ENCODE measurements at places on chromosomes 5 and 9.

DNA sequence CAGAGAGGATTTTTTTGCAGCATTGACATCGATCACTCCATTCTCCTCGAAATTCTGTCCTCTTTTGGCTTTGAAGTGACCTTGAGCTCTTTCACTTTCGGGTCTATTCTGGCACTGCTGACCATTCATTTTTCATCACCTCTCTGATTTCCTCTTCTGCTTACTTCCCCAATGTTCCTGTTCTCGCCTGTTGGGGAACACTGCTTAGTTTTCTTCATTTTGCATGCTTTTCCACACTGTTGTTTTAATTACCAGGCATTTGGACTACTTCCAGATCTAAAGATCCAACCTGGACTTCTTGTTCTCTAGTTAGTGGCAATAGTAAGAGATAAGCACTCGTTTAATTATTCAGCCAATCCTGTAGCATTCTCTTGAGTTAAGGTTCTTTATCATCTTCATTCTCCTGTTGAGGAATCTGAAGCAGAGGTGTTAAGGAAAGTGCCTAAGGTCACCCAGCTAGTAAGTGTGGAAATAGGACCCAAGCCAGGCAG lies 53.4 kb downstream of the MAN2A1 start:
- no peak overlapping the region for H3K4me3 ChIP-seq
- peaks cover 15% of the 10 kb centered on the region for H3K4me1 ChIP-seq
- DNase-seq: no peak
- peaks cover 17% of the 10 kb centered on the region for H3K36me3 ChIP-seq

DNA sequence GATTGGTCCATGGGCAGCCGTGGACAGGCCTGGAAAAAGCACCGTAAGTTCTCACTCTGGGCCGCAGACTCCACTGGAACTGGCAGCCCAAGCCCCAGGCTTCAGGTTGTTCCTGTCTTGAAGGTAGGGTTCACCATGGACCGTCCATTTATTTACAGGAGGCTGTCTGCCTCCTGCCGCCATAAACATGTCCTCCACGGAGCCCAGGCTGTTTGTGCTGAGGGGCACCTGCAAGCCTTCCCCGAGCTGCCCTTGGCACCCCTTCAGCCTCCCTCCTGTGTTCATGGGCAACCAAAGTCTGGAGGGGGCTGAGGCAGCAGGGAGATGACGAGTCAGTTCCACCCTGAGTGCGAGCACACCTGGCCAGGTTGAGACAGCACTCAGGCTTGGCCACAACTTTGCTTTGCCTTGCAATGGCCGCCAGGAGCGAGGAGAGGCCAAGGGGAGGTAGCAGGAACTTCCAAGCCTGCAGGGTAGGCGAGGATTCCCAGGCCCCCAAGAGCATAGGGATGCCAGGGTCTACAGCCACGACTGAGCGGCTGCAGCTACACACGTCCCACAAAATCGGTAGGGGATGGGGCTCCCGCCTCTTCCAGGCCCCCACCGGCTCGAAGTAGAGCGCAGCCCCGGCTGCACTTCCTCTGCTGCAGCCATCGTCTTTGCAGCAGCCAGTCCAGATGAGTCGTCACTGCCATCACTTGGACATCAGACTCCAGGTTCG lies 1625.6 kb upstream of the ACO1 start:
- no peaks in the 10 kb centered on the region for H3K27me3 ChIP-seq
- no peak for DNase-seq
- no peak overlapping the region for H3K27ac ChIP-seq
- no peaks in the 10 kb centered on the region for H3K36me3 ChIP-seq

DNA sequence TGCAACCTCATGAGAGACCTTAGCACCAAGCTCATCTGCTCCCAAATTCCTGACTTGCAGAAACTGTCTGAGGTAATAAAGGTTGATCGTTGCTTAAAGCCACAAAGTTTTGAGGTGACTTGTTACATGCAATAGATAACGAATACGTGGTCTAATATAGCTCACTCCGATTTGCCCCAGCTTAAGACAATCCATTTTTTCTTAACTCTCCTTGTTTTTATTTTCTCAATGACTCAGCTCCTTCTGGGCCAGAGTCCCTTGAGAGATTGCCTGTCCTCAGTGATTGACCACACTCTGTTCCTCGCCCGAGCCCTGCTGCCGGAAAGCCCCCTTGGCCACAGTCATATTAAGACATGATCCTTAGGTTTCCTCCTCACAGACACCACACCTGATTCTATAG lies 63.7 kb upstream of the FANCC start:
- H3K27ac ChIP-seq: no peak overlapping the region
- peaks cover 40% of the 10 kb centered on the region for H3K27me3 ChIP-seq
- no peaks in the 10 kb centered on the region for H3K4me1 ChIP-seq
- DNase-seq: no peak

GRCh38 chr5:169696621-169697510 lies 59.8 kb downstream of the DOCK2 start:
- peaks cover 5% of the 10 kb centered on the region for H3K4me1 ChIP-seq
- no peak for DNase-seq
- H3K27me3 ChIP-seq: no peaks in the 10 kb centered on the region

DNA sequence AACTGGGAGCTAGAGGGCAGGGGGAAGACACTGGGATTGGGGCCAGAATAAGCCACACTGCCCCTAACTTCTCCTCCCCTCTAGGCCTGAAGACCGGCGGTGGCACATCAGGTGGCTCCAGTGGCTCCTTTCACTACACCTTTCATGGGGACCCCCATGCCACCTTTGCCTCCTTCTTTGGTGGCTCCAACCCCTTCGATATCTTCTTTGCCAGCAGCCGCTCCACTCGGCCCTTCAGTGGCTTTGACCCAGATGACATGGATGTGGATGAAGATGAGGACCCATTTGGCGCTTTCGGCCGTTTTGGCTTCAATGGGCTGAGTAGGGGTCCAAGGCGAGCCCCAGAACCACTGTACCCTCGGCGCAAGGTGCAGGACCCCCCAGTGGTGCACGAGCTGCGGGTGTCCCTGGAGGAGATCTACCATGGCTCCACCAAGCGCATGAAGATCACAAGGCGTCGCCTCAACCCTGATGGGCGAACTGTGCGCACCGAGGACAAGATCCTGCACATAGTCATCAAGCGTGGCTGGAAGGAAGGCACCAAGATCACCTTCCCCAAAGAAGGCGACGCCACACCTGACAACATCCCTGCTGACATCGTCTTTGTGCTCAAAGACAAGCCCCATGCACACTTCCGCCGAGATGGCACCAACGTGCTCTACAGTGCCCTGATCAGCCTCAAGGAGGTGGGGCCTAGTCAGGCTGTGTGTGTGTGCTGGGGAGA lies 6.8 kb downstream of the DNAJB5 start:
- no peak overlapping the region for H3K27ac ChIP-seq
- peaks cover 51% of the 10 kb centered on the region for H3K4me1 ChIP-seq
- no peaks in the 10 kb centered on the region for H3K27me3 ChIP-seq
- H3K4me3 ChIP-seq: no peak overlapping the region
- DNase-seq: no peak

DNA sequence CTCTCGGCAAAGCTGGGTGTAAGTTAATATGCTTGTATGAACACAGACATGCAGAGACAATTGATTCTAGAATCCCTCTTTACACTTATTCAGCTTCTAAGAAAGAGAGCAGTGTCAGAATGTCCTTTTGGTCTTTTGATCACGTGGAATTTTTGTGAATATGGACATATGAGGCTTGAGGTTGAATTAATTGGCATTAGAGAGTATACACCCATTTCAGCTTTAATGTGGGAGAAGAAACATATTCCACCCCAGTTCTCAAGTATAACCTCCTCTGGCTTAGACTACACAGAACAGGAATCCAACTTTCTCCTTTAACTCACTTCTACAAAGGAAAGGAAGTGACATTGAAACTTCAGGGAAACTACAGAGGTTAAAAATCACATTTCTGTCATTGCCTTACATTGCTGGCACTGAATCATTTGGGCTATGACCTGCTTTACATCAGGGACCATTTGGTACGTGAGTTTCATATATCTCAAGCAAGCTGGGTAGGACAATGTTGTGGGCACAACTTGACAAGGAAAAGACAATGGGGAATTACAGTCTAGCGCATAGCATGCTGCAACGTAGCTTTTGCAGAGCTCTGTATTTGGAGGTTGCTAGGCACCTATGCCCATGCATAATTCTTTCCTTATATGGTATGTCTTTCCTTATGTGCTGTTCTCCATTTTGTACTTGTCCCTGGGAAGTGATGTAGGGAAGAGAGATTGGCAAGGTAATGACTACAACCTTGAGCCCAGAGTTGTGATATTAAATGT lies 19.5 kb downstream of the DAB2 start:
- no peak overlapping the region for H3K4me3 ChIP-seq
- H3K36me3 ChIP-seq: no peaks in the 10 kb centered on the region
- no peak overlapping the region for H3K27ac ChIP-seq
- H3K4me1 ChIP-seq: no peaks in the 10 kb centered on the region
- DNase-seq: no peak

- no peaks in the 10 kb centered on the region for H3K4me1 ChIP-seq
- no peak overlapping the region for H3K4me3 ChIP-seq
- H3K27ac ChIP-seq: no peak overlapping the region
- H3K36me3 ChIP-seq: no peaks in the 10 kb centered on the region
- H3K27me3 ChIP-seq: no peaks in the 10 kb centered on the region
These were observed 70.5 kb upstream of the BOD1 start for GRCh38 chr5:173686950-173687349.

DNA sequence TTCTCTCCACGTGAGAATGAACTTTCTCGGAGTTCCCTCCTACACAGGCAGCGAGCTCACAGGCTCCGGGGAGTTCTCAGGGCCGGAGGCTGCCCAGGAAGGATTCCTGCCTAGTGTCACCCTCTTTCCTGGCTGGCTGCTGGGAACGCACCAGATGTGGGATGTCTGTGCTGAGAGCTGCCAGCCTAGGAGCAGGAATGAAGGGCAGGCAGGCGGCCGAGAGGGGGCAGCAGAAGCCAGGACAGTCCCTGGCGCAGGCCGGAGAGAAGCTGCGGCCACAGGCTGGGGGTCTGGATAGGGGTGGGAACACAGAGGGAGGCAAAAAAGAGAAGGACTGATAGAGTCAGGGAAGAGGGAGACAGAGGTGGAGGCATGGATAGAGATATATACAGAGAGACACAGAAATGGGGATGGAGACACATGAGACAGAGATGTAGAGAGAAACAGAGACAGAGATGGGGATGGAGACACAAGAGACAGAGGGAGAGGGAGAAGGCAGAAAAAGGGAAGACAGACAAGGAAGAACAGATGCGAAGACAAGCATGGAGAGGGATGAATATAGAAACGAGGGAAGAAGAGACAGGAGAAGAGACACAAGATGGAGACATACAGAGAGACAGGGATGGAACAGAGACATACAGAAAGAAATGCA lies 25.3 kb upstream of the ENHO start:
- H3K36me3 ChIP-seq: no peaks in the 10 kb centered on the region
- H3K4me3 ChIP-seq: no peak overlapping the region
- DNase-seq: peak; percentile 77

DNA sequence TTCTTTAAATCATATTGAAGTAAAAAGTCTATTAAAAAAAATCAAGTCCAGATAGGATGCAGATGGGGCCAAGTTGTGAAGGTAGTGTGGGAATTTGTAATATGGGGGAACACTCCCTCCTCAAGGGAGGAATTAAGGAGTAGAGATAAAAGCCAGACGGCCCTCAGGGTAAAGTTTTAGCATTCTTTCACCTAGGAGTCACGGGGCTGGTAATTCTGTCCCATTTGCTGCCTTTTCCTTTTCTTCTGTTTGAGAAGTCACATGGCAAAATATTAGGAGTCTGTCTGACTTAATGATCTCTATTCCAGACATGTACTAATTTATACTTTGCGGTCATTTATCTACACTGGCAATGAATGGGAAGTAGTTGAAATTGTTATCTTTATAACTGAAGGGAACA lies 61.9 kb downstream of the SNX24 start:
- no peak overlapping the region for H3K27ac ChIP-seq
- H3K36me3 ChIP-seq: no peaks in the 10 kb centered on the region
- no peak overlapping the region for H3K4me3 ChIP-seq

- no peak overlapping the region for H3K4me3 ChIP-seq
- H3K27ac ChIP-seq: no peak overlapping the region
- H3K36me3 ChIP-seq: peaks cover 1% of the 10 kb centered on the region
- DNase-seq: no peak
- H3K27me3 ChIP-seq: no peaks in the 10 kb centered on the region
- no peaks in the 10 kb centered on the region for H3K4me1 ChIP-seq
These were observed 7.1 kb downstream of the ZFP2 start for GRCh38 chr5:178902849-178903248.

GRCh38 chr5:150394912-150395687 lies 17.6 kb downstream of the CD74 start:
- no peak overlapping the region for H3K27ac ChIP-seq
- peaks cover 1% of the 10 kb centered on the region for H3K4me1 ChIP-seq
- DNase-seq: no peak
- H3K27me3 ChIP-seq: no peaks in the 10 kb centered on the region
- H3K36me3 ChIP-seq: peaks cover 54% of the 10 kb centered on the region

DNA sequence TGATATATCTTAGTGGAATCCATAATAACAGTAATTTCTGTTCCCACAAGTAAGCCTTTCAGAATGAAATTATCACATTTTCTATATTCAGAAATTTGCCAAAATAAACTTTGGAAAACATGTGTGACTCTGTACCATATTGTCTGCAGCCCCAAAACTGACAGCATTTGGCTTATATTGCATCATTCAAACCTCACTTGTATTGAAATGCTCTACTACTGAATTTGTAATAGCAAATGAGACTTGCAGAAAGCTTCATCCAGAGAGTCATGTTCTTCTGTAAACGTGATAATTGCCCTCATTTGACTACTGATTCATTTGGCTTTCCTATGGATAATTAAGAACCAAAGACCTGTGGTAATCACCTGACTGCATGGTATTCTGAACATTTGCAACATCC lies 1249.5 kb upstream of the CDH18 start:
- no peaks in the 10 kb centered on the region for H3K4me1 ChIP-seq
- H3K4me3 ChIP-seq: no peak overlapping the region
- H3K36me3 ChIP-seq: no peaks in the 10 kb centered on the region
- H3K27me3 ChIP-seq: no peaks in the 10 kb centered on the region
- H3K27ac ChIP-seq: no peak overlapping the region

DNA sequence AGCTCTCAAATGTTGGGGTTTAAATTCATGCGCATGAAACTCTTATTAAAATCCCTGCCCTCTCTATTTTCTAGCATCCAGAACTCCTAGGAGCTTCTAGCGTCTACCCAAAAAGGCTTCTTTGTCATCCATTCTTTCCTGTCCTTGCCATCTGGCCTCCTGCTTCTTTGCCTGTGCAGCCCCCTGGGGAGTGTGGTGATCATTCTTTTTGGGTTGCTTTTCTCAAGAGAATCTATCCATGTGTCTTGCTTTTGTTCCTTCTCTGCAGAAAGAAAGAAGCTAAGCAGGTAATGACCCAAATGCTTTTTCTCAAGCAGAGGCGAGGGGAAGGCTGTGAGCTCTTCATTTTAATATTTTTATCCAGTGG lies 26.6 kb downstream of the SKP2 start:
- no peak overlapping the region for H3K27ac ChIP-seq
- no peaks in the 10 kb centered on the region for H3K27me3 ChIP-seq
- peaks cover 5% of the 10 kb centered on the region for H3K4me1 ChIP-seq
- no peak overlapping the region for H3K4me3 ChIP-seq
- H3K36me3 ChIP-seq: peaks cover 66% of the 10 kb centered on the region
- DNase-seq: no peak

DNA sequence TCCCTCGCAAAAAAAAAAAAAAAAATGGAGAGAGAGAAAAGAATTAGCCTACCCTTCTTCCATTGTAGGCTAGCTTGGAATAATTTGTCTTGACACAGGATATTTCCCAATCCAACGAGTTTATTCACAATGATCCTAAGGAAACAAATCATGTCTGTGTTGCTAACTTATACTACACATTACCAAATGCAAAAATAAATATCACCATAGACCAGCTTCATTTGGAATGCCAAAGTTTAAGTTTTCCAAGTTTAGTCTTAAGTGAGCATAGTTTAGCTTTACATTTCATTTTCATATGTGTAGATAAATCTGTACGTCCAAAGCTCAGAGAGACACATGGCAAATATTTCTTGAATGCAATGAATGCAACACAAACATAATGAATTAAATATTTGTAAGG lies 1106.2 kb upstream of the DMAC1 start:
- H3K4me3 ChIP-seq: no peak overlapping the region
- no peaks in the 10 kb centered on the region for H3K27me3 ChIP-seq
- no peaks in the 10 kb centered on the region for H3K36me3 ChIP-seq
